8988T (cell line): ENCODE measurements at places on chromosomes 5 and 9.
A peak's percentile ranks its signal among the peaks of the same experiment; 100 is the strongest.

- DNase-seq, result no peak
These were observed 22.3 kb downstream of the GLIS3 start for GRCh38 chr9:4277531-4277991.

DNA sequence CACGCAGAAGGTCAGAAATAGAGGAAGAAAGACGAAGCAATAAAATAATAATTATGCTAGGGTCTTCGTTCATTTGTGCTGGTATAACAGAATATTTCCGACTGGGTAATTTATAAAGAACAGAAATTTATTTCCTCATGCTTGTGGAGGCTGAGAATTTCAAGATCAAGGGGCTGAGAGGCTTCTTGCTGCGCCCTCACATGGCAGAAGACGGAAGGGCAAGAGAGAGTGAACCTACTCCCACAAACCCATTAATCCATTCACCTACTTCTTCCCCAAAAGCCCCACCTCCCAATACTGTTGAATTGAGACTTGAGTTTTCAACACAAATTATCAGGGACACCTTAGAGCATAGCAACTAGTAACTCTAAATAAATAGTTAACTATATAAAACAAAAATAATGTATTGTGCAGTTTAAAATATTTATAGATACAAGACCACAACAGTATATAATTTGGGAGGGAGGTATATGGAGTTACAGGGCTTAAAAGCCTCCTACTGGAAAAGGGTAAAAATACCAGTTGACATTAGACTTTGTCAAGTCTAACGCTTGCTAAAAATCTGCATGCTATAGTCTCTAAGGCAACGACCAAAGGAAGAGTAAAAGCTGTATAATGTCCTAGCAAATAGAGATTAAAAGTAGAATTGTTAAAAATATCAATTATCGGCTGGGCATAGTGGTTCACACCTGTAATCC lies 40.3 kb upstream of the NAA35 start:
- DNase-seq, result no peak

- DNase-seq, result no peak
These were observed 44.5 kb upstream of the ANGPTL2 start for GRCh38 chr9:127166651-127167524.

GRCh38 chr5:91174396-91174795 lies 208.7 kb downstream of the ARRDC3 start:
- DNase-seq, result no peak

DNA sequence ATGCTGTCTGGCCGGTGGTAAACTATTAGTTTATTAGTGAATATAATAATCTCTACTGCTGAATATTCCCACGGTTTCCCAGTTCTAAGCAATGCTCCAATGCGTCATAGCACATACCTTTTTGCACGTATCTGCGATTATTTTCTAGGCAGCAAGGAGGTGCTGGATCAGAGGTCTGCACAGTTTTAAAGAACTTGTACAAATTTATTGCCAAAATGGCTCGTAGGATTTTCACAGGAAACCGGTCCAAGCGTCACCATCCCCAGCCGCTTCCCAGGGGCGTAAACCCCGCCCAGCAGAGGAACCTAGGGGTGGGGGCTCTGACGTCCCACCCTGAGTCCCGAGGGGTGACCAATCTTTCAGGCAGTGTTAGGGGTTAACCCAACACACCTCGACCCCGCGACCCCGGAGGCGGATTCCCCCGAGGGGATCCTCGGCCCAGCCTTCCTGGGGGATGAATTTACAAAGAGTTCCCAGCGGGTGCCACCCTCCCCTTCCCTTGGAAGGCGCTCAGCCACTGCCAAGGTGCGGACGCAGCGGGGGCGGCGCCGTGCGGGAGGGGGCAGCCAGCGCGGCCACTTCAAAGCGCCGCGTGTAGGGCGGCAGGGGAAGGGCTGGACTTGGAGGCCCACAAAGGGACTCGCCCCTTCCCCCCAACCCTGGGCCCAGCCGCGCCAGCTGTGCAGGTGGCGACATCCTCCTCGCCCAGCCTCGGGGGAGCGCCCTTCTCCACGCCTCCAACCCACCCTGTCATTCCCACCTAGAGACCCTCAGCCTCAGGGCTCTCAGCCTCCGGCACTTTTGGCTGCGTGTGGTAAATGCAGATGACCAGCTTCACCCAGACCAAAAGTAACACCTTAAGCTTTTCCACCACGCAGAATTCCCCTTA lies 43.5 kb upstream of the TCF7 start:
- DNase-seq, result peak; percentile 50

DNA sequence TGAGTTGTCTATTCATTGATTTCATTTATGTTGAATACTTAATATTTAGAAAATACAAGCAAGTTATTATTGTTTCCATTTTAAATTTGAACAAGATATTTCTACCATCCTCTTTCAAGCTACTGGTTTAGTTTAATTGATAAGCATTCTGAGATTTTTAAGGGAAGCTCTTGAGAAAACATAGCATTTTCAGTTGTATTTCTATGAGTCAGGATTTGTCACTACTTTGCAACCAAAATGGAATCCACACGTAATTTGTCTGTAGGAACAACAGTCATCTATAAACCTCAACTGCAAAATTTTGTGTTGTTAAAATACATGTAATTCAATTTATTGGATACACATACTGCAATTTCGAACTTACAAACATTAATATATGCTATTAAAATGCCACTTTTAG lies 74.0 kb downstream of the PRR16 start:
- DNase-seq, result no peak

- no peak for DNase-seq
These were observed 80.8 kb downstream of the ZNF618 start for GRCh38 chr9:113956901-113957300.

- DNase-seq, result no peak
These were observed 47.7 kb downstream of the ATG10 start for GRCh38 chr5:82019342-82020138.

GRCh38 chr5:37664551-37664950 lies 175.3 kb downstream of the GDNF start:
- no peak for DNase-seq

- no peak for DNase-seq
These were observed 454.1 kb upstream of the NUDT12 start for GRCh38 chr5:104016646-104017045.

- no peak for DNase-seq
These were observed 303.9 kb upstream of the EDIL3 start for GRCh38 chr5:84688566-84688965.

- DNase-seq, result no peak
These were observed 19.8 kb downstream of the SLC22A4 start for GRCh38 chr5:132313961-132314432.

DNA sequence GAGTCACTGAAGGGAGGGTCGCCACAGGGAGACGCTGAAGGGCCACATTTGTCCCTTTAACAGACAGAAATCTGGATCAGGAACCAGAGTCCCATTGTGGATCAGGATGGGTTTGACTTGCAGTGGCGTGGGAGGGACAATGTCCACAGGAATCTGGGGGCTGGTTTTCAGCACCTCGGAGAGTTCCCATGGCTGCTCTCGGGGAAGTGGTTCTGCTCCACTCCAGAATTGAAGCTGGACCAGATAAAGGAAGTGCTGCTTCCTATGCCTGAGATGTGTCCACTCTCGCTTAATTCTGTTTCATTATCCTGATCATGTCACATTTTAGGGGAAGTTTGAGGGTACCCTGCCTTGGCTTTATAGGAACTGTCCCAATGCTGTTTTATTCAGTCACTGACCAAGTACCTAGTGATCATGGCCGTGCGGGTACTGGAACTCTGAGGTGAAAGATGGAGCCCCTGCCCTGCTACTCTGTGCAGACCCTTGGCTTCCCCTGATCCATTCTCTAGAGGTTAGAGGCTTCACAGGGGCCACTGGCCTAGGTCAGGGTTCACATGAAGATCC lies 28.7 kb downstream of the ENHO start:
- DNase-seq, result no peak

DNA sequence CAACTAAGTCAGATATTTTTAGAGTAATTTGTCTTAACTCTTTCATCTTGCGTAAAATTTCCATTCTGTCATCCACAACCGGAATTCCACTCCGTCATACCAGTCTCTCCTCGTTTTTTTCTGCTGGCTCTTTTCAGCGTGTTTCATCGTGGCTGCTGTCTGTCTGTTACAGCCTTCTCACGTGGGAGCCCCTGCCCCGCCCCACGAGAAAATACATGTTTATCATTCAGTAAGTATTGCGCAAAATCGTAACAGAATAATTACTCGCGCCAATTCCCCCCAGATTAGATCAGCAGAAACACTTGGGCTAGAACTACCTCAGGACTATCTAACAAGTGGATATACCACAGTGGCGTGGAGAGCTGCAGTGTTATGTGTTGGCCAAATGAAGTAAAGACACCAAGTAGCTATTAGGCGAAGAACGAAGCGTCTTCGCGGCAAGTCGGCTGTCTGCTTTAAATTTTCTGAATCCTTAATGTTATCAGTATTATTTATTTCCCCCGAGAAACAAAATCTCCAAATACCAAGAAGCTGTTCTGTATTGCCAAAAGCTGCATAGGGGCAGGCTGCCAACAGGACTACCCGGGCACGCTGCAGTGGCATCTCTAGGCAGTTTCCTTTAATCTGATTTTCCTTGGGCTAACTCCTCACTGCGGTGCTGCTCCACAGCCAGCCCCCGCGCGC lies 566 bp upstream of the FOCAD start:
- no peak for DNase-seq

DNA sequence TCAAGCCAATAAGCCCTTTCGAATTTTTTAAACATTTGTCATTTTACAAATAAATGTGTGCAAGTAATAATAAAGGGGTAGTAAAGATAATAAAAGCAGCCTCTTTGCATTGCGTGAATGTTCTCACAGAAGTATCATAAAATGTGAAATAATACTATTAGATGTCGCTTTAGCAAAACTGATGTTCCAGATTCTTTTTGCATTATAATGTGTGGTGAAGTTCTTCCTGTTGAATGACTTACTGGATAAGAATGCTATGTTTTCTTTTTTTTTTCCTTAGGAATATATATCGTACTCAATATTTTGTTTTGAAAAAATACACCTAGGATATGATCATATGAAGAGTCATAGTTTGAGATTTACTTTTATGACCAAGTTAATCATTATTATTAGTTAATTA lies 85.2 kb upstream of the CDH12 start:
- DNase-seq, result no peak

GRCh38 chr9:132485393-132485792 lies 75.4 kb downstream of the CFAP77 start:
- no peak for DNase-seq

DNA sequence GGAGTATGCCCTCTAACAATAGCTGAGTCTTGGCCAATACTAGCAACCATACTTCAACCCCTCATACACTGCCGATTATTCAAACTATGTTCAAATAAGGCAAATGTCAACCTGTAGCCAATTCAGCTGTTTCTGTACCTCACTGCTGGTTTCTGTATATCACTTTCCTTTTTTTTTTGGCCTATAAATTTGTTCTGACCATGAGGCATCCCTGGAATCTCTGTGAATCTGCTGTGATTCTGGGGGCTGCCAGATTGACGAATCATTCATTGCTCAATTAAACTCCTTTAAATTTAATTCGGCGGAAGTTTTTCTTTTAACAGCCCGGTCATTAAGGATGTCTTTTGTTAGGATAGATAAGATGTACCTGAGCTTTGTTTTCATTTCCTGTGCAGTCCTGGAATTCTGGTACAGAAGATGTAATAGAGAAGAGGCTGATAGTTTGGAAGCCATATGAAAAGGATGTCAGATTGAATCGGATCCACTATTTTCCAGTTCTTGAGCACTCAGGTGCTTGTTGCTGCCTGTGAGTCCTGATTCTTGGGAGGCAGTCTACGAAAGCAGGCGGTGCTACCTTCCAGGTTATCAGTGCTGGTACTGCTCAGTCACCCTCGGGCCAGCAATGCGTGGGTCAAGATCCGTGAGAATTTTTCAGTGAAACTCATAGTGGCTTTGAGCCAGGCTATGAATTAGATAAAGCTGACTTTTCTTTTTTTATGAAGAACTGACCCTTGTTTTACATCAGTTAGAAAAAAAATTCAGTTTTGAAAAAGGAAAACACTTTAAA lies 106.2 kb upstream of the TUT7 start:
- no peak for DNase-seq

DNA sequence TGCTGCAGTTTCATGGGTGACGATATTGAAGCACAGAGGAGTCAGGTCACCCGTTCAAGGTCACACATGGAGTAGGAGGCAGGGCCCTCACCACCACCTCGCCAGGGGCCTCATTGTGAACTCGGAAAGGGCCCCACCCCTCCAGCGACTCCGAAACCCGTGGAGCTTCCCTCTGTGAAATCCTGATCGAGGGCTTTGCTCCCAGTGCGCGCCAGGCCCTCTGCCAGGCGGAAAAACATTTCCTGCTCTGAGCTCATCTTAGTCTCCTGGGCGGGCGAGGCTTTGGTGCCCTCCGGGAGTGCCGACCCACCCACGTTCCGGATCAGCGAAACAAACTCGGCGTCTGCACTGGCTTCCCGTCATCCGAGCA lies 75.0 kb upstream of the FCN1 start:
- DNase-seq, result no peak

DNA sequence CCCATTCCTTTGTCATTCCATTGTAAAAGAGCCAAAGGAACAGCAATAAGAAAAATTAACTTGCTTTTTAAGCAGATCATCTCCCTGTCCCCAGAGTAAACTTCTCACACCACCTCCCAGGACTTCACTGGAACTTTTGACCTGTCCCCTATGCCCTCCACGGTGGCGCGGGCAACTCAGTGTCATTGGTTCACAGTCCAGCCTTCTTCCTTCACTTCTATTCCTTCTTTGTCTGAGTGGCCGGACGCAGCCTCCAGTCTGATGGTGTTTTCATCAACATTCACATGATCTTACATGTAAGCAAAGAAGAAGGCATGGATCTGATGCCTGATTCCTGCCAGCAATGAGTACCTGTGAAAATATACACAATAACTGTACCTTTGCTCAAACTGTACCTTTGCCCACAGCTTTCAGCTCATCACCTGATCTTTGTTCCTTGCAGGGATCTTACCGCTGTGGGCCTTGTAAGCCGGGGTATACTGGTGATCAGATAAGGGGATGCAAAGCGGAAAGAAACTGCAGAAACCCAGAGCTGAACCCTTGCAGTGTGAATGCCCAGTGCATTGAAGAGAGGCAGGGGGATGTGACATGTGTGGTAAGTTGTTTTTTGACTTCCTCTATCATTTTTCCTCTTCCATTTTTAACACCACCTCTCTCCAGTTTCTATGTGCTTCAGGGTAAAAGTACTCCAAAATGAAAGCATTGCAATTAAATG lies 32.5 kb downstream of the THBS4 start:
- no peak for DNase-seq

- DNase-seq, result no peak
These were observed 9.1 kb upstream of the AK3 start for GRCh38 chr9:4750023-4750673.

GRCh38 chr5:152477536-152477935 lies 72.5 kb upstream of the NMUR2 start:
- no peak for DNase-seq

GRCh38 chr9:110116543-110116885 lies 91.4 kb downstream of the C9orf152 start:
- DNase-seq, result no peak
